NCI-H2107 (cell line): ENCODE measurements at places on chromosomes 16 and 17.

- no peak for DNase-seq
These were observed 12.8 kb downstream of the FLYWCH2 start for GRCh38 chr16:2895813-2896212.

DNA sequence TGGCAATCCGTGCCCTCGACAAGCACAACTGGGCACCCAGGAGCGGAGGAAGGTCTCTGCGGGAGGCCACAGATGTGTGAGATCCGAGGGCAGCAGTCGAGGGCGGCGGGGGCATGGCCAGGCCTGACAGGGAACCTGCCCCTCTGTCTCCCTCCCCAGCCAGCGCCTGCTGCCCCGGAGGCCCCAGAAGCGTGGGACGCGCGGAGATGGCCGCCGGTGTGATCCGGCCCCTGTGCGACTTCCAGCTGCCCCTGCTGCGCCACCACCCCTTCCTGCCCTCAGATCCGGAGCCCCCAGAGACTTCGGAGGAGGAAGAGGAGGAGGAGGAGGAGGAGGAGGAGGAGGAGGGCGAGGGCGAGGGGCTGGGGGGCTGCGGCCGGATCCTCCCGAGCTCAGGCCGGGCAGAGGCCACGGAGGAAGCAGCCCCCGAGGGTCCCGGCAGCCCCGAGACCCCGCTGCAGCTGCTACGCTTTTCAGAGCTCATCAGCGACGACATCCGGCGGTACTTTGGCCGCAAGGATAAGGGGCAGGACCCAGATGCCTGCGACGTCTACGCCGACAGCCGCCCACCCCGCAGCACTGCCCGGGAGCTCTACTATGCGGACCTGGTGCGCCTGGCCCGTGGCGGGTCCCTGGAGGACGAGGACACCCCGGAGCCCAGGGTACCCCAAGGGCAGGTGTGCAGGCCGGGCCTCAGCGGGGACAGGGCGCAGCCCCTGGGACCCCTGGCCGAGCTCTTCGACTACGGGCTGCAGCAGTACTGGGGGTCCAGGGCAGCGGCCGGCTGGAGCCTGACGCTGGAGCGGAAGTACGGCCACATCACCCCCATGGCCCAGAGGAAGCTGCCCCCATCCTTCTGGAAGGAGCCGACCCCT is 1.7 kb downstream of the PERCC1 start:
- no peak for DNase-seq

DNA sequence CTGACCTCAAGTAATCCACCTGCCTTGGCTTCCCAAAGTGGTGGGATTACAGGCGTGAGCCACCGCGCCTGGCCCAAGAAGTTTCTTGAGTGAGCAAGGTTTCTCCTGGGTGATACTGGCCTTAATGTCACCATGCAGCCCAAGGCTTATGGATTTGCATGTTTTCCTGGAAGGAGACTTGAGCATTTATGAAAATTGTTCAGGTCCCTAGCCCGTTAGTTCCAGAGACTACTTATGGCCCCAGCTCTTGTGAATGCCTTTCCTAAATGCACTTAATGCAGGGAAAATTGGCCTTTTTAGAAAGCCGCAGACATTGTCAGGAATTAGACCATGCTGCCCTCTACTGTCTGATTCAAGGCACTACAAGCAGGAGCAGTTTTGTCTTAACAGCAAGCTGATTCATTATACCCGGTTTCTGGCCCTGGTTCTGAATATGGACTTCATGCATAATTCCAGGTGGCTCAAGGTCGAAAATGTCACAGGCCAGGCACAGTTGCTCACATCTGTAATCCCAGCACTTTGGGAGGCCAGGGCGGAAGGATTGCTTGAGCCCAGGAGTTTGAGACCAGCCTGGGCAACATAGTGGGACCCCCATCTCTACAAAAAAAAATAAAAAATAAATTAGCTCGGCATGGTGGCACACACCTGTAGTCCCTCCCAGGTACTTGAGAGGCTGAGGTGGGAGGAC is 91.3 kb downstream of the SNX29 start:
- peak; percentile 68 for DNase-seq

- no peak for DNase-seq
These were observed 34.3 kb downstream of the SEC14L1 start for GRCh38 chr17:77174928-77175661.

DNA sequence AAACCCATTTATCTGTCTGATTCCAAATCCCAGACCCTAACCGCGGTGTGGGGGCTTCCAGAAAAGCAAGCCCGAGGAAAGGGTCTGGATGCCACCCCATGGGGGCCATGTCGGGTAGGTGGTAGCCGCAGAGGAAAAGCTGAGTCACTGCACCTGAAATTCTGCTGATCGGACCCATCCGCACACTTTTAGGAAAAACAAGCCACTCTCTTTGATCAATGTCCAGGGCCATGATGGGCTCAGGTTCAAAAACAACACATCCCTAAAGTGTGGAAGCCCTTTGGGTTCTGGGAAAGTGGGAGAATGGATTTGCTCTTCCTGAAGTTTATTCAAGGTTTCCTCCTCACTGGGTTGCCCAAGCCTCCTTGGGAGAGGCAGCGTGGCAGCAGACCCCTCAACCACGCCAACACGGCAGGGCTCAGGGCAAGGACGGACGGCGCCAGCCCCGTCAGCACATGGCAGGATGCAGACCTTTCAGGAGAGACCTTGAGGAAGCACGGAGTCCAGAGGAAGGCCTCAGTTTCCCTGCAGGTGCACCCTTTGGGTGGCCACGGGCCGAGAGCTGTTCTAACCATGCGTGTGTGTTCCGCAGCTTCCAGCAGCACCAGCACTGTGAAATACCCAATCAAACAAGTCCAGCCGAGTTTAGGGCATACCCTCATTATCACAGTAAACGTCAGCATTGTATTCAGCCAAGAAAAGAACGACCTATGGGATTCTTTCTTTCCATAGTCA is 367.0 kb downstream of the FOXL1 start:
- no peak for DNase-seq

DNA sequence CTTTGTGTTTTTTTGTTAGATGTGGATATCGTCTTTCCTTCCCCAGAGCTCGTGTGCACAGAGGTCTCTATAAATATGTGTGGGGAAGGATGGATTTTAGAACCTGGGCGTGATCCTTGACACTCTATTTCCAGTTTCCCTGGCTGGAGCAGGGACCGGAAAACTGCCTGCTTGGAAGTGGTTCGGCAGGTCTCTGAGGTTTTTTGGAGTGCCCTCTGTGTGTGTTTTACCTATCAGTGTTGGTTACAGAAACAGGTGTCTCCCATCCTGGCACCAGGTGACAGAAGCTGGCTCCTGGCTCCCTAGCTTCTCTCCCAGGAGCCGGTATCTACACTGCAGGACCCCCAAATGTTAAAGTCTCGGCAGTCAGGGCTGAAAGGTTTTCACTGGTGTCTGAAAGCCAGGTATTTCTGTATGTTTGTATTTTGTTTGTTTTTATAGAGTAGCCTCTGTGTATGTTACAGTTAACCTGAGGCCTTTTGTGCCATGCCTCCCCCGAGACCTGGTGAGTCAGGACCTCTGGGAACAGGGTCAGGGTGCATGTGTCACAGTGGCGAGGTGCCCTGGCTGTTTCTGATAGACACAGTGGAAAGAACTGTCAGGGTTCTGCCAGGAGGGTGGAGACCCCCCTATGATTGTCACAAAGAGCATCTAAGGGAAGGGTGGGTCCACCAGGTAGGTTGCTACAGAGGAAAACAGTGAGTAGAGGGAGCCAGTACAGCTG is 31.3 kb downstream of the ZC3H18 start:
- DNase-seq, result peak; percentile 35

GRCh38 chr16:55615071-55615470 is 40.7 kb upstream of the SLC6A2 start:
- DNase-seq, result no peak

- DNase-seq, result no peak
These were observed 51.8 kb upstream of the USP7 start for GRCh38 chr16:9015489-9015888.
